Upper lobe of right lung (tissue), 1 donor: ENCODE measurements at places on chromosomes 6 and 20.
A peak's percentile ranks its signal among the peaks of the same experiment; 100 is the strongest.

GRCh38 chr6:119934816-119935215 lies 585.3 kb upstream of the MAN1A1 start:
- DNase-seq, result no peak

GRCh38 chr6:147281895-147282565 lies 77.8 kb downstream of the STXBP5 start:
- no peak for DNase-seq

GRCh38 chr20:56552911-56553629 lies 20.0 kb downstream of the FAM209B start:
- DNase-seq, result no peak

DNA sequence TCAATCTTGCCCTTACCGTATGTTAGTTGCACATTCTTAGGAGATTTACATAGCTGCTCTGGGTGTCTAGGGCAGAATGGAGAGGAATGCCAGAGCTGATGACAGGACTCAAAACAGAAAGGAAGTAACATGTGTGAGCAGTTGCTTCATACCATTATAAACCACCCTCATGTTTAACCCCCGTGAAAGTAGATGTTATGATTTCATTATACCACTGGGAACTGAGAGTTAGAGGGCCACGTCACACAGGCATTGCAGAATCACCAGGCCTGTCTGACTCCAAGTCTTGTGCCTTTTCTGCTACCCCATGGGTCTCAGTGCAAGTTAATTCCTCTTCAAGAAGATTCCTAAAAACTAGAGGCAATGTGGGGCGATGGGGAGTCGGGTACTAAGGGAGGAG lies 23.5 kb upstream of the SIM1 start:
- DNase-seq, result no peak

GRCh38 chr20:54025251-54025771 lies 45.1 kb downstream of the BCAS1 start:
- no peak for DNase-seq

- DNase-seq, result no peak
Observed at GRCh38 chr6:156017838-156018237, 562.2 kb upstream of the NOX3 start.

GRCh38 chr6:26086211-26086610 lies 1.0 kb upstream of the HFE start:
- no peak for DNase-seq

GRCh38 chr6:54981276-54981609 lies 134.7 kb downstream of the FAM83B start:
- DNase-seq, result no peak

- no peak for DNase-seq
Observed at GRCh38 chr6:31727717-31728671, 1.1 kb downstream of the DDAH2 start.

DNA sequence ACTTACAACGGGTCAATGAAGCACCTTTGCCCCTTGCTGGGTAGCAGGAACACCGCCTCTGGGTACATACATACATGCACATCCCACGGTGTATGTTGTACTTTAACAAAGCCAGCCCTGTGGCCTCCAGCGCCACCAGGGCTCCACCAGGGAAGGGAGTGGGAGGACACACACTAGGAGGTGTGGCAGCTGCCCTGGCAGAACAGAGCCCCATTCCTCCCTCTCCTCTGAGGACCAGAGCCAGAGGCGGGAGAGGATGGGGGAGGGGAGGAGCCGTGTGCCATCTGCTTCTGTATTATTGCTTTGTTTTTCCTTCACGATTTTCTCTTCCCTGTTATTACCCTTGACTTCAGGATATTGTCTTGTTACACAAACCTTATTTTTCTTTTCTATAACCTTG lies 105.8 kb upstream of the TRAF3IP2 start:
- no peak for DNase-seq

DNA sequence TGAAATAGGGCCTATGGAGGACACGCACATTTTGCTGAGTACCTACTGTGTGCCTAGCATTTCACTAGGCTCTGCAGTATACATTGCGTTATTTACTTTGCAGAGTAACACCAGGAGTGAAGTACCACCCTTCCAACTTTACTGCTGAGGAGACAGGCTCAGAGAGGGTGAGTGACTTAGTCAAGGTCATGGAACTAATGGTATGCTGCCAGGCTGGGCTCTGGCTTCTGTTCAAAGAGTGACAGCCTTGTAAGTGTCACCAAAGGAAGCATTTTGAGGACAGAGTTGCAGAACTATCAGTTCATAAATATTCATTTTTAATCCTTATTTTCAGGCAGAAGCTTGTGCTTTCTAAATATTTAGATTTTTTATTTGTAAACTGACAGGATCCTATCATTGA lies 754.9 kb upstream of the CHD6 start:
- DNase-seq, result no peak

GRCh38 chr6:167730441-167730840 lies 96.3 kb upstream of the AFDN start:
- no peak for DNase-seq

DNA sequence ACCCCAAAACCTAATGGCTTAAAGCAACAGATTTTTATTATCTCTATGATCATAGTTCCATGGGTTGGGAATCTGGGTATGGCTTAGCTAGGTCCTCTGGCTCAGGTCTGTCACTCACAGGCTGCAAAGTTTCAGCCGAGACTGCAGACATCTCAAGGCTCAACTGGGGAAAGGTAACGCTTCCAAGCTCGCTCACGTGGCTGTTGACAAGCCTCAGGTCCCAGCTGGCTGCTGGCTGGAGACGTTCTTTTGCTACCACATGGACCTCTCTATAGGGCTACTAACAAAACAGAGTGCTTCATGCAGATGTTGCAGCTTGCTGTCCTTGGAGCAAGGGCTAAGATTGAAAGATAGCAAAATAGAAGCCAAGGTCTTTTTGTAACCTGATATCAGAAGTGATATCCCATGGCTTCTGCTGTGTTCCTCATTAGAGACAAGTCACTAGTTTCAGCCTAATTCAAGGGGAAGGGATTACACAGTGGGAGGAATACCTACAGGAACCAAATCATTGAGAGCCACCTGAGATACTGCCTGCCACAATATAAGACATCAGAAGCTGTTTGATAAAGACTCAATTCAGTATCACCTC lies 6.6 kb downstream of the HTR1E start:
- no peak for DNase-seq

DNA sequence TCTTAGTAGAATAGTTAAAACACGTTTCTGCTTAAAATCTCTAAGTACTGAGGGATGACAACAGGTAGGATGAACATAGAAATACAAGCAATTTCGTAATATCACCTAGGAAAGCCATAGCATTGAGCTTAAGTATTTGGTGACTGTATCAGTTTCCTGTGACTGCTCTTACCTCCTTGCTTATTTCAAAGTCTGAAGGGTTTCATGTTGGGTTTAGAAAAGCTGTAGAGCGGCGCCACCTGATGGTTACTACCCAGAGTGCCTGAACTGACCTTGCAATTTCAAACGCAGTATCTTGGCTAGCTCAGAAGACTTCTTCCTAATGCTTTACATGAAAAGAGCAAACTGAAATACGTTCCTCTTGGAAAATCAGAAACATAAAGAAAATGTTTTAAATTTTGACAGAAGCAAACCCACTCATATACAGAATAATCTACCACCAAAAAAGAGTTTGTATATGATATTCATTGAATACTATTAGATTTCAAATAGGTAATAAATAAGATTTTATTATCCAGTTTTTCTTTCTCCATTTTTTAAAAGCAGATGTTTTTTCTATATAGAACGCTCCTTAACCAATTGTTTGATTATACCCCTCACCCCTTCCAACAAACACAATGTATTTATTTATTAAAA lies 82.3 kb upstream of the RIPOR2 start:
- peak; percentile 84 for DNase-seq

DNA sequence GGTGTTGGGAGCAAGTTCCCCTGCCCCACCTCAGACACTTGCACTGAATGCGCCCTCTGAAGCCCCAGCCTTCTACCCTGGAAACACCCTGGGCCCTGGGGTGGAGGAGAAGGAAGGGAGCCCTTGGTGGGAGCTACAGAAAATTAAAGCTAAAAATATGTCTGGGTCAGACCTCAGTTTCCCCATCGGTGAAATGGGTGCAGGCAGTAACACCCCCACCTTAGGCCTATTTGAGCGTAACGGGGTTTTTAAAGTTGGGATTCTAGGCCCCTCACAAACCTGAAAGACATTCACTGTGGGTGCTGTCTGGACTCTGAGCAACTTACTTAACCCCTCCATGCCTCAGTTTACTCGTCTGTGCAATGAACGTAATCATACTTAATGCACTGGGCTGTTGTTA lies 19.3 kb upstream of the CDH22 start:
- no peak for DNase-seq

DNA sequence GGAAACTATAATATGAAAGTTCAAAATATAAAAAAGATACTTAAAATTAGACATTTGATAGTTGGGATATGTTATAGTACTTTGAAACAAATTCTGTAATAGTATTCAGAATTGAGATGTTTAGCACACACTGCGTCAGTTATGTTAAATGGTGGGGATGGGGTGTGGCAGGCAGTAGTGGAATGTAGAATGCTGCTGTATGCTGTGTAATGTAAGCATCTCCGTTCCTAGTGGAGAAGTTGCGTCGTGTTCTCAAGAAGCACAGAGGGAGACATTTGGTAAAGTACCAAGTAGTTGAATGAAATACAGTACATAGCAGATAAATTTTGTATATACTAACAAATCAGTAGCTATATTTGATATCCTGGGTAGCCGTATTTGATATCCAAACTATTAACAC lies 192.4 kb downstream of the ZFAND3 start:
- no peak for DNase-seq

GRCh38 chr20:37933786-37934633 lies 31.1 kb downstream of the VSTM2L start:
- no peak for DNase-seq

- no peak for DNase-seq
Observed at GRCh38 chr6:38233161-38233791, 406.5 kb downstream of the BTBD9 start.

- DNase-seq, result no peak
Observed at GRCh38 chr20:57587278-57587988, 26.5 kb downstream of the PCK1 start.

GRCh38 chr6:158152659-158153058 lies 15.4 kb downstream of the SERAC1 start:
- DNase-seq, result no peak
